Activated T-cell treated with anti-CD3 and anti-CD28 coated beads, Interleukin-2, amount 50 U/mL, for 72 hours (primary cell): ENCODE measurements at places on chromosomes 3 and 15.

DNA sequence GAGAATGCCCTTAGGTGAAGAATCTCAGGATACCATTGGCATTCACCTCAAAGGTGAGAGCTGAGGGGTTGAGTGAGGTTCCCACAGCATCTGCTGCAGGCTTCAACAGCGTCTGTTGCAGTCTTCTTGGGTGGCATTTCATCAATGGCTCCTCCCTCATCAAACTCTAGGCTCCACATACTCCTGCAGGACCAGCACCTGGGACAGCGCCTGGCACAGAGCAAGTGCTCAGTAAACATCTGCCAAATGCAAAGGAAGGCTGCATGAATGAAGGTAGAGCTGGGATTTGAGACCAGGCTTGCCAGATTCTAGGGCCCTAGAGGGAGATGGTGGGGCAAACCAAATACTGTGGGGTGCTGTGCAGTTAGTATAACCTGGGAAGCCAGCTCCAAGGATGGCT is 9.6 kb downstream of the TRH start:
- no peak for DNase-seq

DNA sequence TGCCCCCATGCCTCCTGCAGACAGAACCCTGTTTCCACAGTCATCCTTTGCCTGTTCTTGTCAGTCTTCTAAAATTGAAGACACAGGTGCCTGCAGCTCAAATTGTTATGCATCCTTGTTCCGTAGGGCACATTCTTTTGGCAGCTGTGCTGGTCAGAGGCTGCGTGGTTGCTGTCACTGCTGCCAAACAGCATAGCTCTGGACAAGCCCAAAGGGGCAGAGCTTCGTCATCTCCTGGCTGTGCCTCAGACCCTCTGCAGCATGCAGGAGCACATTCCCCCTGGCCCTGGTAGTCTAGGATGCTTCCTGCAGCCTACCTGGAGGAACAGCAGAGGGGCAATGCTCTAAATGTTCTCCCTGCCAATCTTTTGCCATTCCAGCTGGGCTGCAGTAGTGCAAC is 2.1 kb upstream of the FBXL22 start:
- DNase-seq, result no peak

DNA sequence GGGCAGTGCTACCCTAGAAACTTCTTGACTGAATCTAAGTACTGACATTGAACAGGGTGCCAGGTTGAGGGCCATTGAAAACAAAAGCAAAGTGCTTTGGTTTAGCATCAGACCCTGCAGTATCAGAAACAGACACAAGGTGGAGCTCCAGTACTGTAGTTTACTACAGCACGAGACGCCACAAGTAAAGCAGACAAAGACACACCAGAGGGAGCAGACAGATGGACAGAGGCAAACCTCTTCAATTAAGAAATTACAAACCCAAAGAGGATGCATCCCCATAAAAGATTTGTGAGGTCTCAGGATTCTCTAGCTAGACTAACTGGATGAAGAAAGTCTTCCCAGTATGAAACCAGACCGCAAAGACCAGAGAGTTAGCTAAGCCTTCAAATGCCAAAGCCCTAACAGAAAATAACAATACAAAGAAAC is 16.6 kb downstream of the TOP2B start:
- peak; percentile 83 for DNase-seq

GRCh38 chr3:78506061-78506460 is 1261.7 kb downstream of the ROBO1 start:
- DNase-seq, result no peak
